Liver (tissue), 10 donors: ENCODE measurements at places on chromosomes 6 and 20. TPM values are rescaled to one million over a fixed set of nuclear protein-coding genes. Genes with fewer than 3 reads are reported as not detected.

Gene PRICKLE4
- total RNA-seq: 1.4 TPM

Gene MUC22
- not detected for total RNA-seq

DNA sequence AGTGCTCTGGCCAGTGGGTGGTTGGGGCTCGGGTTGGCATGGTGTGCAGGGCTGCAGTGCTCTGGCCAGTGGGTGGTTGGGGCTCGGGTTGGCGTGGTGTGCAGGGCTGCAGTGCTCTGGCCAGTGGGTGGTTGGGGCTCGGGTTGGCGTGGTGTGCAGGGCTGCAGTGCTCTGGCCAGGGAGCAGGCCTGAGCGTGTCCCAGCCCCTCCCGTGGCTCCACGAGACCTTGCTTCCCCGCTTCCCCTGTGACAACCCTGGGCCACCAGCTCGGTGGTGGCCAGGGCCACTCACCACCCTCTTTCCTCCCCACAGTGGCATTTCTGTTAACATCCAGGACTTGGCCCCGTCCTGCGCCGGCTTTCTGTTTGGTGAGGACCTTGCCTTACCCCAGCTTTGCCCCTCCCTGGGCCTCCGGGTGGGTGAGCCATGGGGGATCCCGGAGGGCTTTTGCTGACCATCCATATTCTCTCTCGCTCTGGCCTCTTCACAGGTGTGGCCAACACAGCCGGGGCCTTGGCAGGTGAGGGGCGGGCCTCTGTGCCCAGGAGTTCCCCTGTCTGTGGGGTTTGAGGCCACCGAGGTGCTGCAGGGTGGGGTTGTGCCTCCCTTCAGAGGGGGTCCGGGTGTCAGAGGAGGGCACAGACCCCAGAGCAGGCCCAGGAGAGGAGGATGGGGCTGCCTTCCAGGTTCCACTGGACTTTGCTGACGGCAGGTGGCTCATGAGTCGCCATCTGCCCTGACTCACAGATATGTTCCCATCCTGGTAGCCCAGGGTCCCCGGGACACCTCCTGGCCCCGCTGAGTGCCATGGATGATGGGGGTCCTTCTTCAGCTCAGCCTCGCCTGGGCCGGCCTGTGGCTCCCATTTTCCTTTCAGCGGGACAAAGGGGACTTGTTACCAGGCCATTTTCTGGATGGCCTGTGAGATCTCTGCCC lies 14.0 kb downstream of the SLC17A9 start:
- H3K4me1 ChIP-seq: peaks cover 11% of the 10 kb centered on the region
- no peak for DNase-seq
- no peaks in the 10 kb centered on the region for H3K27me3 ChIP-seq
- H3K27ac ChIP-seq: no peak overlapping the region
- H3K4me3 ChIP-seq: no peak overlapping the region

DNA sequence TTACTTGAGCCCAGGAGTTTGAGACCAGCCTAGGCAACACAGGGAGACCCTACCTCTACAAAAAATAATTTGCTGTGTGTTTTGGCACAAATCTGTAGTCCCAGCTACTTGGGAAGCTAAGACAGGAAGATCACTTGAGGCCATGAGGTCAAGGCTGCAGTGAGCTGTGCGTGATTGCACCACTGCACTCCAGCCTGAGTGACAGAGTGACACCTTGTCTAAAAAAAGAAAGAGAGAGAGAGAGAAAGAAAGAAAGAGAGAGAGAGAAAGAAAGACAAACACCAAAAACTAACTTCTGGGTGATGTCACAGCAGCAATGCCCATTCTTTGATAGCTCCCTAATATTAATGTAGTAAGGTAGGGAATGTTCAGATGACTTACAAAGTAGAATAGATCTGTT lies 20.4 kb downstream of the USP49 start:
- no peak overlapping the region for H3K4me3 ChIP-seq
- no peak for DNase-seq
- H3K27ac ChIP-seq: no peak overlapping the region
- no peaks in the 10 kb centered on the region for H3K4me1 ChIP-seq
- H3K36me3 ChIP-seq: peaks cover 1% of the 10 kb centered on the region
- no peaks in the 10 kb centered on the region for H3K27me3 ChIP-seq

DNA sequence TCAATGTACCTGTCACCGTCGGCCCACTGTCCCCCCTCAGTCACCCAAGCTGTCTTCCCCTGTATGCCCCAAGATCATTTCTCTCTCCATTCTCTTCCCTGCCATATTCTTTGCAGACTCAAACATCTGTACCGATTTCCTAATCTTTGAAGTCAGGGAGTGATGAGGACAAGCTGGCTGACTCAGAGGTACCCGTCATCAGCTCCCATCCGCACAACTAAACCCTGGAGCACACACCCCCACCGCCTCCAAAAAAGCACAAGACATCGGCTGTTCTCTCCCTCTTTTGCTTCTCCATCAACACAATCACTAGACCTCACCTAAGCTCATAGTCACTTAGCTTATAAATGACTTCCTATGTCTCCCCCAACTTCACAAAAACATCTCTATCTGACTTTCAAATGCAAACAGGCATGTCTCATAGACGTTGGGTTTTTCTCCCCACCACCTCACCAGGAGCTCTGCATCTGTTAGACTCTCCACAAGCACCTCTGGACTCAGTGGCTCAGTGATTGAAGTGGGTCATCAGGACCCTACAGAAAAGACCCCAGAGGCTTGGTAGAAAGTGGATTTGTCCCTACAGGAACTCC lies 11.5 kb upstream of the NFATC2 start:
- no peaks in the 10 kb centered on the region for H3K27me3 ChIP-seq
- H3K4me3 ChIP-seq: no peak overlapping the region
- no peak overlapping the region for H3K27ac ChIP-seq
- no peaks in the 10 kb centered on the region for H3K36me3 ChIP-seq

- no peak overlapping the region for H3K27ac ChIP-seq
- H3K4me1 ChIP-seq: no peaks in the 10 kb centered on the region
- H3K27me3 ChIP-seq: no peaks in the 10 kb centered on the region
- peaks cover 42% of the 10 kb centered on the region for H3K36me3 ChIP-seq
These were observed 14.5 kb downstream of the BRD2 start for GRCh38 chr6:32982702-32983492.

DNA sequence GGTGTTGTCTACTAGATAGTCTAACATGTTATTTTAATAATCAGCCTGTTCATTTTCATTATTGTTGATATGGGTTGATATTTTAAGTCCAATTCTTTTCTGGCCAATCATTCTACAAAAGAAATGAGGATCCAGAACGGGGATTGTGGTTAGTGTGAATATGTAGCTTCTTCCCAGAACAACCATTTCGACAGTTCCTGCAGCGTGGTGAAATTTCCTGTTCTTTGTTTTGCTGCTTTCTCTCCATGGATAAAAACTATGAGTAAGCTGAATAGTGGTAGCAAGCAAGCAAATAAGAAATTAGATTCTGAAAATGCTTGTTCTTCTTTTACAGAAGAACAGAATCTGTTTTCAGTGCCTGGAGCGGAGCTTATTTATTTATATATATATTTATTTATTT lies 65.5 kb upstream of the F13A1 start:
- H3K27me3 ChIP-seq: no peaks in the 10 kb centered on the region
- H3K4me1 ChIP-seq: no peaks in the 10 kb centered on the region
- no peak for DNase-seq
- H3K36me3 ChIP-seq: no peaks in the 10 kb centered on the region
- H3K27ac ChIP-seq: no peak overlapping the region

- no peak for DNase-seq
- peaks cover 5% of the 10 kb centered on the region for H3K27me3 ChIP-seq
- no peak overlapping the region for H3K27ac ChIP-seq
- no peaks in the 10 kb centered on the region for H3K4me1 ChIP-seq
These were observed 521.0 kb upstream of the ARID1B start for GRCh38 chr6:156256161-156256560.

GRCh38 chr20:55530763-55531162 lies 474.6 kb downstream of the CBLN4 start:
- DNase-seq: no peak
- H3K36me3 ChIP-seq: no peaks in the 10 kb centered on the region
- H3K27ac ChIP-seq: no peak overlapping the region
- no peaks in the 10 kb centered on the region for H3K4me1 ChIP-seq
- no peak overlapping the region for H3K4me3 ChIP-seq

- peaks cover 6% of the 10 kb centered on the region for H3K4me1 ChIP-seq
- H3K27me3 ChIP-seq: no peaks in the 10 kb centered on the region
- no peak for DNase-seq
- no peaks in the 10 kb centered on the region for H3K36me3 ChIP-seq
- H3K4me3 ChIP-seq: no peak overlapping the region
These were observed 867 bp downstream of the EBF4 start for GRCh38 chr20:2693286-2694007.

DNA sequence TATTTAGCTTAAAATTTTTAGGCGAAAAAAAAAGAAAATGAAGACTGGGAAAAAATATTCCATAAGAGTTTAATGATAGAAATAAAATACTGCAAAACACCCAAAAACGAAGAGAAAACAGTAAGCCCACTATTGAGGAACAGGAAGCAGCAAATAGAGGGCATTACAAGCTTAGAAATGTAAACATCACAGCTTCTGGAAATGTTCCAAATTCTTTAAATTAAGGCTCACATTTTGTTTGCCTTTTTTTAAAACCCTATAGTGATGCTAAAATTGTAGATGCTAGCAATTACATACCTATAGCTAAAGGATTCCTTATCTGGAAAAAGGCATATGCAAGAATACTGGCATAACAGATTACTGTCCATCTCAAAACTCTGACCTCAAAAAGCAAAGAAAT lies 248.6 kb downstream of the KHDRBS2 start:
- H3K4me3 ChIP-seq: no peak overlapping the region
- no peaks in the 10 kb centered on the region for H3K4me1 ChIP-seq
- no peak overlapping the region for H3K27ac ChIP-seq
- H3K36me3 ChIP-seq: no peaks in the 10 kb centered on the region
- DNase-seq: no peak
- no peaks in the 10 kb centered on the region for H3K27me3 ChIP-seq

GRCh38 chr20:61628480-61628879 lies 376.4 kb downstream of the CDH4 start:
- no peaks in the 10 kb centered on the region for H3K4me1 ChIP-seq
- no peak overlapping the region for H3K27ac ChIP-seq
- no peaks in the 10 kb centered on the region for H3K36me3 ChIP-seq
- H3K4me3 ChIP-seq: no peak overlapping the region
- DNase-seq: no peak
- H3K27me3 ChIP-seq: no peaks in the 10 kb centered on the region

GRCh38 chr6:143516690-143517446 lies 5.3 kb upstream of the FUCA2 start:
- H3K27me3 ChIP-seq: no peaks in the 10 kb centered on the region
- H3K4me1 ChIP-seq: peaks cover under 1% of the 10 kb centered on the region
- H3K36me3 ChIP-seq: no peaks in the 10 kb centered on the region
